Renal pelvis (tissue), 12 donors: ENCODE measurements at places on chromosomes 11 and 22. TPM values are rescaled to one million over a fixed set of nuclear protein-coding genes. Genes with fewer than 3 reads are reported as not detected.

PATE4 gene
- polyA plus RNA-seq = not detected

UBQLN3 gene
- polyA plus RNA-seq = not detected

GRM5 gene
- 0.47 TPM for polyA plus RNA-seq

KRTAP5-9 gene
- polyA plus RNA-seq = 0.64 TPM

ELMOD1 gene
- polyA plus RNA-seq = 0.23 TPM

GUCY1A2 gene
- polyA plus RNA-seq = 2.7 TPM

RAC2 gene
- polyA plus RNA-seq = 5.5 TPM
